ENCODE measurements at places on chromosomes 3 and 15. TPM values are rescaled to one million over a fixed set of nuclear protein-coding genes. Genes with fewer than 3 reads are reported as not detected.

Gene CNTN6
- total RNA-seq = not detected

Gene RLBP1
- not detected for total RNA-seq

DNA sequence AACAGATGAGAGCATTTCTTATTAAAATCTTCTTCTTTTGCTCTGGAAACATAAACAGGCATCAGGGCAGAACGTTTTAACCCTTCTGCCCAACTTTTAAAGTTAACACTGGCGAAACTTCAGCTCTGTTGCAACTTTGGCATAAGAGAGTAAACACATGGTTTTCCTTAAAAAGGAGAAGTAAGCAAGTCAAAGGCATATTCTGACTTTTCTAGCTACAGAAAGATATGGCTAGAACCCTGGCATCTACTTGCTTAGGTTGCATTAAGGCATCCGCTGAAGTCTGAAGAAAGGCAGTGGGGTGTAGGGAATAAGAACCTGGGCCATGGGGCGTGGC is 13.3 kb upstream of the IL16 start:
- no peak for DNase-seq

Gene BCL2A1
- total RNA-seq = not detected

DNA sequence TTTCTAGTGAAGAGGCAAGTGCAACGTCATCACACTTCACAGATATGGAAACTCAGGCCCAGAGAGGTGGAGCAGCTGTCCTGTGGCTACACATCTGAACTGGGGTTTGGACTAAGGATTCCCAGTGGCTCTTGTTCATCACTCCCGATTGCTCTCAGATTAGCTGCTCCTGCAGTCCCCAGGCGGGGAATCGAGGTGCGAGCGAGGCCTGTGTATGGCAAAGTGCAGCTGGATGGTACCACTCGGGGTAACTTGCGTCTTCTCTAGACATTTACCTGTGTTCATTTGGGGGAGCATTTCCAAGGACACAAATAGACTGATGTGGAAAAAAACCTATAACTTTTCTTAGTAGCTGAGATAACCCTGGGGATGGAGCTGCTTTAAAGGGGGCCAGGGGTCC is 45.9 kb upstream of the TRPM1 start:
- DNase-seq = no peak

Gene FSD2
- total RNA-seq = not detected

- DNase-seq = peak; percentile 88
Observed at GRCh38 chr15:62976301-62976881, 66.2 kb upstream of the TPM1 start.

Gene SUSD5
- total RNA-seq = 11.6 TPM

GRCh38 chr15:68979816-68980215 is 34.7 kb upstream of the NOX5 start:
- DNase-seq = no peak

DNA sequence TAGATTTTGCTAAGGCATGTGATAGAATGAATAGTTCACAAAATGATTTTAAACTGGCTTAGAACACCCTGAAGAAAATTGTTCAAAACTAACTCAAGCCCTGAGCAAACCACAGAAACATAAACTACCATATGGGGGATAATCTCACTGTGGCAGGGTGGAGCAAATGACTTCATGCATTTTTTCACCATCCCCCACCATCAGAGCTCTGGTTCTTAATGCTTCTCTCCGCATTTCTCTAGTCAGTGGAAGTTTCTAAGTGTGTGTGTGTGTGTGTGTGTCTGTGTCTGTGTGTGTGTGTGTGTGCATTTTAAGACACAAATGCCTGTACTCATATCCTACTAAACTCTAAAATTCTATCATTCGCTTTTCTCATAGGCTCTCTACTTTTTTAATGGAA is 107.1 kb upstream of the PHLDB2 start:
- DNase-seq = peak; percentile 25

- no peak for DNase-seq
Observed at GRCh38 chr3:80537680-80538079, 769.9 kb upstream of the ROBO1 start.

Gene AMIGO3
- 1.0 TPM for total RNA-seq

GRCh38 chr15:80777137-80777536 is 2.0 kb upstream of the CEMIP start:
- peak; percentile 49 for DNase-seq

DNA sequence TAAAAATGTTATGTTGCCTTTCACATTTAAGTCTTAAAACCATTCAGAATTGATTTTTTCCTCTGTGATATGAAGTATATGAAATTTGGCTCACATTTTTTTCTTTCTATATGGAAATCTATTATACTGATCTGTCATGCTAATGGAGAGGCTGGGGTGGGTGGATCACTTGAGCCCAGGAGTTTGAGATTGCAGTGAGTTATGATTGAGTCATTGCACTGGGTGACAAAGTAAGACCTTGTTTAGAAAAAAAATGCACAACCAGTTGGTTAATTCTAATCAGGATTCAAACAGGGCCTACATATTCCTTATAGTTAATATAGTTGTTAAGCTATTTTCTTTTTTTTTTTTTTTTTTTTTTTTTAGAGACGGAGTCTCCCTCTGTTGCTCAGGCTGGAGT is 230.5 kb downstream of the MFSD1 start:
- DNase-seq = peak; percentile 37

DNA sequence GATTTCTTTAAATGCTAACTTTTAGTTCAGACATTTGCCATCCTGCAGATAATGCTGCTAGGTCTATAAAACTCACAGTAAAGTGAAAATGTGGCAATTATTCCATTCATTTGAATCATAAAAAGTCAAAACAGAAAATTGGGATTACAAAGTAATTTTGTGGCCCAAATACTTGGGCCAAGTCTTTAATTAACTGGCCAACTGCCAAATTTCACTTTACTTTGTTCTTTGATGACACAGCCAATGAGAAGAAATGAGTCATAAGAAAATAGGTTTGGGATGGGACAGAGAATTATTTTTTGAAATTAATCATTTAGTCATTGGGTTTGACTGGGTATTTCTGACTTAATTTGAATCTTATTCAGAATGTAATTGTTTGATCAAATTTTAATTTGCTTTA is 89.8 kb upstream of the SLC2A2 start:
- peak; percentile 30 for DNase-seq

DNA sequence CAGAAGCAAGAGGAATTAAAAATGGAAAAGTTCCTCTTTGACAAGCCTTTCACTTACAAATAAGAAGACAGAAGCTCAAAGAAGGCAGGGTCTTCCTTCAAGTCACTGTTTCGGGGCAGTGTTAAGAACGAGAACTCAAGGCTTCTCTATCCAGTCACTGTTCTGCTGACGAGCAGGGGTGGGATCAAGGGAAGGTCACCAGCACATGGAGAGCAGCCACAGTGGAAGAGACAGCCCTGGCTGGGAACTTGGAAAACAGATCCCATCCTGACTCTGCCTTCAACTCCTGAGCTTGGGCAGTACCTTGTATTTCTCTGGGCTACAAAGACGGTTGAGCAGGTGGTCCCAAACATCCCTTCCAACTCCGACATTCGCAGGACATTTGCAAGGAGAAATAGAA is 111.5 kb upstream of the LPP start:
- DNase-seq = no peak

DNA sequence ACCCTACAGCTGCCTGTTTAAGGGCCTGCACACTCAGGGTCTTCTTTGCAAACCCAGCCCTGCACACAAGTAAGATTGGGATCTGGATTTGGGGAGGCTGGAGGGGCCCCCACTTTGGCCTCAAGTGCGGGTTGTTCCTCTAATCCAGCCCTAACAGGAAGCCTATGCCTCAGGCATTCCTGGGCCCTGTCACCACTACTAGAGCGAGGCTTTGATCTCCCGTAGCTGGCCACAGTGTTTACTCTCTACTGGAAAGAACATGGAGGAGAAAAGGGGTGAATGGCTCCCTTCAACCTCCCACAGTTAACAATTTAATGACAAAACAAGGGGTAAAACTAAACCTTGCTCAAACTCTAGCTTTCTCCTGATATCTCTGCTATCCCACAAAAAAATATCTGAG is 48.4 kb downstream of the DZIP1L start:
- no peak for DNase-seq

DNA sequence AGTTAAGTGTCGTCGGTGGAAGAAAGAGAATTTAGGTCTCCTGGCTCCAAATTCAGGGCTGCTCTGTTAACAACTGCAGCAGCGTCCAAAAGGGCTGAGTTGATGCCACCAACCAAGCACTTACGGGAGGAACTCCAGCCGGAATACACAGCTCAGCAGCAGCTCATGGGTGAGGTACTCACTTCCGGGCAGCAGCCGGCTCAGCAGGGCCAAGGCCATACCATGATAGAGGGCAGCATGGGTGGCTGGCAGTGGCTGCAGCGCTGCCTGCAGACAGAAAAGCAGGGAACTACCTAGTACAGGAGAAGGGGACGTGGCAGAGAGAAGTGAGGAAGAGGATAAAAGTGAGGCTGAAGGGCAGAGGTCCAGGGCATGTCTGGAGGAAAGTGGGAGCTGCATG is 8.0 kb upstream of the LTK start:
- DNase-seq = no peak

- DNase-seq = no peak
Observed at GRCh38 chr15:69478259-69478781, 25.7 kb downstream of the RPLP1 start.

DNA sequence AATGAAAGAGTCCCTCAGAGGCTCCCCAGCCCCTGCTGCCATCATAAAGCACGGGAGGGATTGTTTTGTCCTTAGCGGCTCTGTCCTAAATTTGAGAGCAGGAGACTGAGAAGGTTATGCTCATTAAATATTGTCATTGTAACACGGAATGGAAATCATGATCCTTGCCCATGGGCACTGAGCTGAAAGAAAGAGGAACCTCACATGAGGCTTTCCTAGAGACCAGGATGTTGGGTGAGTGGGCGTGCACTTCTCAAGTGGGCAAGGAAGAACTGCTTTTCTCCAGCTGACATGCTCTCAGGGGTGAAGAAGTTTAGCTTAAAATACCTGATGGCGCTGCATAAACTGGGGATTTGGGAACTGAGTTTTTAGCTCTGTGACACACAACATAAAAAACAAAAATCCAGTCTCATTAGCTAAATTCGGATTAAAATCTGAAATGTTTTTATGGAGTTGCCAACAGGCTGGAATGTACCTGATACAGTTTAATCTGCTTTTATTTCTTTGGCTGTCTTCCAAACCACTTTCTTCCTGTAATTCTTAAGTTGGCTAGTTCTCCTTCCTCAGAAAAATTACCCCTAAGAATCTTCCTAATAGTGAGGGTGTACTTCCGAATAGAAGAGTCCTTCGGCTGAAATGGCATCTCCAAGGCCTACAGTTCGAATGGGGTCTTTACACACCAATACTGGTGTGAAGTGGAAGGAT is 31.7 kb downstream of the ADPGK start:
- DNase-seq = no peak

Gene SAMD7
- not detected for total RNA-seq

GRCh38 chr3:37237252-37237651 is 62.9 kb upstream of the LRRFIP2 start:
- no peak for DNase-seq

Gene LRRIQ4
- not detected for total RNA-seq

DNA sequence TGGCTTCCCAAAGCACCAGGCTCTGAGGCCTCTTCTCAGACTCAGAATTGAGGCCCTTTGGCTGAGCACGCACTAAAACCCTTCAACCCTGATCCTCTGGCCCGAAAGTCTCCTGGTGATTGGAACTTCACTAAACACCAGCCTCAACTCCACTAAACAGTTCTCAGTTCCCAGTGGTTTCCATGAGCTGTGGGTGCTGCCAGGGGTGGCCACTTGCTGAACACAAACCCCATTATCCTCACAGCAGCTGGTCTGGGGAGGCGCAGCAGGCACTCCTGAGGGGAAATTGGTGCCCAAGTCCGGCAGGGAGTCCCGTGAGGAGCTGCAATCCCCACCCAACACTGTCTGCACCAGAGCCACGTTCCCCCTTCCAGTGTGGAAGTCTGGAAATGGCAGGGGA is 3.8 kb upstream of the CLK3 start:
- DNase-seq = no peak

Gene CYP19A1
- total RNA-seq = not detected

Gene RETNLB
- not detected for total RNA-seq

DNA sequence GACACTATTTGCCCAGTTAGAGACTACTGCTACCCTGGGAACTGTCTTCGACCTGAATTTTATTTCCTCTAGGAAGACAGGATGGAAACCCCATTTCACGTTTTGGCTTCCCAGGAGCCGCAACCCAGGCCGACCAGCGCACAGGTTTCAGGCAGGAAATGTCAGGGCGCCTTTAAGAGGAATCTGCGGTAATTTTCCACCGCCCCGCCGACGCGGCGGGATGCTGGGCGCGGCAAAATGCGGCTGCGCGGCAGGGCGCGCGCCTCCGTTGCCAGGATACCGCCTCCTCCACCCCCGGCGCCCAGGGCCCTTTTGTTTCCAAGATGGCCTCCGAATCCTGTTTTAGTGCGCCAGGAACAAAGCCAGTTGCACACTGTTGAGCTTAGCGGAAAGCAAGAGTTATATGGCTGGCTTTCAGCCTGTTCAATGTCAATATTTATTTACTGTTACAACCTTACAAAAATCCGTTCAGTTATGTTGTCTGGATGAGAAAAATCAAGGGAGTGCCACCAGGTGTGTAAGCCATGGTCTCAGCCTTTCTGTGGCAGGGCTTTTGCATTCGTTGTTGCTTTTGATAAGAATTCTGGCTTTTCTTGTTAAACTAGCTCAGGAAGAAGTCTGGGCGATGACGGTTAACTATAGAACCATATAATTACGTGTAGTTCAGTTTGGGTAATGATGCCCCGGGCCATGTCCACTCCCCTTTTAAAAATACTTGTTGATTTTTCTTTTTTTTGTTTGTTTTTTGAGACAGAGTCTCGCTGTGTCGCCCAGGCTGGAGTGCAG is 79.7 kb upstream of the CHD2 start:
- DNase-seq = peak; percentile 79

Gene ADGRG7
- total RNA-seq = not detected

DNA sequence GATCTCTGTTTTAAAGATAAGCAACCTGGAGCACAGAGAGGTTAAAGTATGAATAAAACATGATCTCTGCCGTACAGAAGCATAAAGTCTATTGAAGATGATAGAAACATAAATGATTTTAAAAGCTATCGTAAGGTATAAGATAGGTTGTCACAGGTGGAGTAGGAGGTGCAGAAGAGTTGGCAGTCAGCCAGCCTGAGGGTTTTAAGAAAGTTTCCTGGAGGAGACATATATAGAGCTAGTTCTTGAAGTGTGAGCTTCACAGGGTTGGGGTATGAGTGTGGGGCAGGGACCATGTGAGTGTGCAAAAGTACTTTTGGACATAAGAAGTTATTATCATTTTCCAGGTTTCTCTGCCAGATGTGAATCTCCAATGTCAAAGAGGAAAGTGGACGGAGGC is 3.9 kb upstream of the FGF12 start:
- no peak for DNase-seq

Gene FBN1
- 142 TPM for total RNA-seq

GRCh38 chr3:119649761-119650160 is 10.6 kb downstream of the POPDC2 start:
- DNase-seq = no peak

DNA sequence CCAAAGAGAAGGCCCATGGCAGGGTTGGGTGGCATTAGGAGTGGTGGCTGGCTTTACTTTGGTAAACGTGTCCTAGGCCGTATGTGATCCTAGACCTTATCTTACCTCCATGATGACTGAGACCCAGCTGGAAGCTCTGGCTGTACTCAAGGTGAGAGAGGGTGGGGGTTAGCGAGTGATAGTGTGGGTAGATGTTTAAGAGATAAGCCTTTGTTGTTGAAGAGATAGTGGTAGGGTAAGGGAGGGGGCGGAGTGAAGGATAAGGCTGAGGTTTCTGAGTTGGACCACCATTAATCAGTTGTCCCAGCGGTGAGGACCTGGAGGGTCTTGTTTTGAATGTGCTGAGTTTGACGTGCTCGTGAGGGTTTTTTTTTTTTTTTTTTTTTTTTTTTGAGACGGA is 61.5 kb upstream of the ULK4 start:
- no peak for DNase-seq
